Muscle of back (tissue), 13 donors: ENCODE measurements at places on chromosomes 6 and 20. TPM values are rescaled to one million over a fixed set of nuclear protein-coding genes. Genes with fewer than 3 reads are reported as not detected.

DHX16 gene
- 24.7 TPM for polyA plus RNA-seq

DNA sequence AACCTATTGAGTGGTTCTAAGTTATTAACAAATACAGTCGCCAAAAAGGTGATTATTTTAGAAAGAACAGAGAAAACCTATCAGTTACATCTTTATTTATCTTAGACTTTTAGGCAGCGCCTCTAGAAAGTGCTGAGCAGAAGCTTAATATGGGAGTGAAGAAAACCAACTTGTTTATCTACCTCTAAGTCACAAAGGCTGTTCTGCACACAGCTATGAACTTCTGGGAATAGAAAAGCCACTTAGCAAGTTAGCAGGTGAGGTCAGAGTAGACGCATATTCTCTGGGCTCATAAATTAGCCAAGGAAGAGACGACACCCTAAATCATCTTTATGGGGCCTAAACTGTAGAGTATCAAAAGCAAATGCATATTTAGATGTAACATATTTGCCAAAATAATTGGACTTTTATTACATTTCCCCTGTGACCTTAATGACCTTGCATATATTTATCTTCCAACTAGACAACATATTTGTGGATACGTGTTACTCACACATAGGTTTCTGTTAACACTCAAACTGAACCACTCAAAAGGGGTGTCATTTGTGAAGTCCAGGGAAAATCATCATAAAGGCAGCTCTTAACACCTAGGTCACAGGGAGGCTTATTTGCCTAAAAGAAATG lies 267.1 kb downstream of the ADGB start:
- DNase-seq, result no peak

DNA sequence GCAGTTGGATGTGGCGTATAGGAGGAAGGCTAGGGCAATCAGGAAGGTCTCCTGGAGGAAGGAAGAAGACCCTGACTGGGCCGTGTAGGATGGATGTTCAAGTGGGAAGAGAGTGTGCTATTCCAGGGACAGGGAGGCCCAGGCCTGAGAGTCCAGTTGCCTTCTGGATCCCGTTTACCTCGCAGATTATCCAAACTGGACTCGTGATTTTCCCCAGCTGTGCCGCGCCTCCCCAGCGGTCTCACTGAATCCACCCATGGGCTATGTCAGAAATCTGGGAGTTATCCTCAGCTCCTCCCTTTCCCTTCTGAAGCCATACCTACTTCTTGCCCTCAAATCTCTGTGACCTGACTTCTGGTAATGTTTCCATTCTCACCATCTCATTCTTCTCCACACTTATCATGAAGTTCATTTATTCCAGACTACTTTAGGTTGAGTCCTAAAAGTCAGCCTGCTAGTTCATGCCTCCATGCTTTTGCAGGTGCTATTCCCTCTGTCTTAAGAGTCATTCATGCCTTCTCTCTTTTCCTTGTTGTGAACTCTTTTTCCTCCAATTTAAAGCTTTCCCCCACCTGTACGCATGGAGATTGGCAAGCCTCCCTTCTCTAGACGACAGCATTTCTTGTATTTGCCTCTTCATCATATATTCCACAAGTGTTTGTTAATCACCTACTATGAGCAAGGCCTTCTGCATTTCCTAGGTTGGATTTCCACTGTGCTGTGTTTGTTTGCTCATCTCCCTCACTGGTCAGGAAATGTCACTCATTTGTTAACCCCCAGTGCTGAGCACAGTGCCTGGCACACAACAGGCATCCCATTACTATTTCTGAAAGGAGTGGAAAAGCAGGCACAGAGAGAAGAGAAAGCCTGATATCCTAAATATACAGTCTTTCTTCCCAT lies 2.7 kb downstream of the SDCBP2 start:
- no peak for DNase-seq

VPS16 gene
- 22.8 TPM for polyA plus RNA-seq

DNA sequence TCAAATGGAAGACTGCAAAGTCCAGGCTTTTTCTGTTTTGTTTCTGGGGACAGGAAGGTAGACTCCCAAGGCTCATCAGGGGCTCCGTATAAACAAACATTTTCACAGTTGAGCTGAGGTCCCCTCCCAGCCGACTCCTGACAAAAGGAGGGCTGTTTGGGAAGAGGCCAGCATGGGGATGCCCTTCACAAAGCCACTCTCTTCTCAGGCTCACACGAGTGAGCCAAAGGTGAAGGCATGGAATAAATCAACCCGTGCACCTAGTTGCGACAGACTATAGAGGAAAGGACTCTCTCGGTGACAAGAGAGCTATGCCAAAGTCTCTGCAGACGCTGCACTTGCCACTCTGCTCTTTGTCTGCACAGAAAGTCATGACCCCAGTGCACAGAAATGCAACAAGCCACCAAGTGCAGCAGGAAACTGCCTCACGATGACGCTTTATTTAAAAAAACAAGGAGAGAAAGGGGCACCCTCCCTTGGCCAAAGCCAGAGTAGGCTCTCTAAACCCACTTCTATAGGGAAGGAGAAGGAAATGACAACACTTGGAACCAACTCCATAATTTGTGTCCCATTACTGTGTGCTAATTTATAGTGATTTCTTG lies 21.0 kb downstream of the JAG1 start:
- no peak for DNase-seq

DNA sequence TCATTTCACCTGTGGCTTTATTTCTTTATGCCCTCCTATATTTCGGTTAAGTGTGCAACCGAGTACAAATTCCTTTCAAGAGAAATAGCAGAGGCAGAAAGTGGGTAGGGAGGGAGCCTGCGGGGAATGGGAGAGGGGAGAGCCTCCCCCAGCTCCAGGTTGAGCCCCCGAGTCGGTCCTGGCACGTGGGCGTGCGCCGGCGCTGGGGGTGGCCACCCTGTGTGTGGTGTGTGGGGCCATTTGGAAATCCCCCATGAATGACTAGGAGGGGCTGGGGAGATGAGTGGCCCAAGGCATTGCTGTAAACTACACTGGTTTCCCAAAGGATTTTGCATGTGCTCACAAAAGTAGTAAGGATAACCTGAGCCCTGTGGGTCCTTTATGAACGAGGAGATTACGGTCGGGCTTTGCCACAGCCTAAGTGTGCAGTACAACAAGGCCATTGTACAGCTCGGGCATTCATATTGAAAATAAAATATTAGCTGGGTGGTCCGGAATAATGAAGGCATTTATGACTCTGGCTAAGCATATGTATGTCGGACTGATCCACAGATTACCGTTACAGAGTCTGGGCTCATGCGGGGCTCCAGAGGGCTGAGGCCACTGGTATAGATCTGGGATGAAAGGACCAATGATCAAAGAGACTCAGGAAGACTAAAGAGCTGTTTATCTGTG lies 84.5 kb upstream of the RALGAPA2 start:
- no peak for DNase-seq

YIPF3 gene
- polyA plus RNA-seq, result 91.2 TPM

DNA sequence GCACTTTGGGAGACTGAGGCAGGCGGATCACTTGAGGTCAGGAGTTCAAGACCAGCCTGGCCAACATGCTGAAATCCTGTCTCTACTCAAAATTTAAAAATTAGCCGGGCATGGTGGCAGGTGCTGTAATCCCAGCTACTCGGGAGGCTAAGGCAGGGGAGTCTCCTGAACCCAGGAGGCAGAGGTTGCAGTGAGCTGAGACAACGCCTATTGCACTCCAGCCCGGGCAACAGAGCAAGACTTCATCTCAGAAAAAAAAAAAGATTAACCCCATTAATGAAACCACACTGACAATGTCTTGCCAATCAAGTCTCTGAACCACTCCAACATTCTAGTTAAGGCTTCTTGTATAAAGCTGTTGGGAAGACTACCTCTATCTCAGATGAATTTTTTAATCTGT lies 4.0 kb downstream of the PREP start:
- DNase-seq, result no peak
